ENCODE measurements at places on chromosomes 3 and 15.

DNA sequence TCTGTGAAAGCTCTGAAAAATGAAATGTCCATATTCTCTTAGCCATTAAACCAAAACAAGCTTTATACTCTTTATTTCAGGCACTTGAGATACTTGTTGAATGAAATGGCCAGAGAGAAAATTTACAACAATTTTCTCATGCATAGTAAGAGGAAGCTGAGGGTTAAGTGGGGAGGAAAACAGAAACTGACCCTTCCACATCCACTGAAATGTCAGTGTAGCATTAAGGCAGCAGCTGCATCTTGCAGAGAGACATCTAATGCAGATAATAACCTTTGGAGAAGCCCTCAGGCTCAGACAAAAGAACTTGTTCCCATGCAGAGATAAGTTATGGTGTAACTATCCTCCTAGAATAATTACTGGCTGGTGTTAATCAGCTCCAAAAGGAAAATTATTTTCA is 34.0 kb downstream of the ZDHHC23 start:
- no peak overlapping the region for H3K27ac ChIP-seq
- H3K36me3 ChIP-seq = peaks cover 25% of the 10 kb centered on the region
- DNase-seq = no peak
- H3K4me1 ChIP-seq = peaks cover 4% of the 10 kb centered on the region

DNA sequence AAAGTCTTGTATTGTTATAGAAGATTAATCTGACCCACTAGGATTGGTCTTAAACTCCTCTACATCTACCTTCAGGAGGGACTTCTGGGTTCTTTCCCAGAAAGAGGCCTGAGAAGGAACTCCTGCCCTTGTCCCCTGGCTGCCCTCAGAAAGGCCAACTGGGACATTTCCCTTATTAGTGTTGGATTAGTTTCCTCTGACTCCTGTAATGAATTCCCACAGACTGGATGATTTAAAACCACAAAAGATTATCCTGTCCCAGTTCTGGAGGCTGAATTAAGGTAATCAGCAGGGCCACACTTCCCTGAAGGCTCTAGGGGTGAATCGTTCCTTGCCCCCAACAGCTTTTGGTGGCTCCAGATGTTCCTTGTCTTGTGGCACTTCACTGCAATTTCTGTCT is 102.8 kb upstream of the NMNAT3 start:
- H3K36me3 ChIP-seq = no peaks in the 10 kb centered on the region
- peaks cover 17% of the 10 kb centered on the region for H3K27me3 ChIP-seq
- H3K4me1 ChIP-seq = no peaks in the 10 kb centered on the region
- no peak overlapping the region for H3K27ac ChIP-seq
- no peak for DNase-seq

- DNase-seq = no peak
- peak overlapping the region; percentile 99 for H3K4me3 ChIP-seq
- peaks cover 23% of the 10 kb centered on the region for H3K36me3 ChIP-seq
- no peaks in the 10 kb centered on the region for H3K27me3 ChIP-seq
- H3K27ac ChIP-seq = peak overlapping the region; percentile 99
- peaks cover 46% of the 10 kb centered on the region for H3K4me1 ChIP-seq
These were observed 580 bp upstream of the FXR1 start for GRCh38 chr3:180911876-180912303.

GRCh38 chr3:121574449-121574848 is 6.7 kb downstream of the ARGFX start:
- H3K36me3 ChIP-seq = no peaks in the 10 kb centered on the region
- no peak overlapping the region for H3K27ac ChIP-seq
- no peaks in the 10 kb centered on the region for H3K27me3 ChIP-seq
- DNase-seq = no peak

DNA sequence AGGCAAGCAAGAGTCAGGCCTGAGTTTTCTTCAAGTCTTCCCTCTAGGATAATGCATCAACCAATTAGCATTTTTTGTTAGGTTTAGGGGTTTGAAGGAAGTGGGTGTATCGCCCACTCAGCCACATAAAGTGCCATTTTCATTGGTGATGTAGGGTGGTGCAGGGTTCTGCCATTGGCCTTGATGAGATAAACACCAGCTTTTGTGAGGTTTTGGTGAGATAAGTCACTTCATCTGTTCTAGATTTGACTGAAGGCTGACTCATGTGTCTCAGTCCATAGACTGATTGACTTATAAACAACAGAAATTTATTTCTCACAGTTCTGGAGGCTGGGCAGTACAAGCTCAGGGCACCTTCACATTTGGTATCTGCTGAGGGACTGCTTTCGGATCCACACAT is 84.5 kb upstream of the C3orf80 start:
- H3K36me3 ChIP-seq = no peaks in the 10 kb centered on the region
- H3K4me3 ChIP-seq = no peak overlapping the region
- peak; percentile 21 for DNase-seq
- peaks cover 3% of the 10 kb centered on the region for H3K27me3 ChIP-seq
- peaks cover 5% of the 10 kb centered on the region for H3K4me1 ChIP-seq
